ENCODE measurements at places on chromosomes 12 and 14.

DNA sequence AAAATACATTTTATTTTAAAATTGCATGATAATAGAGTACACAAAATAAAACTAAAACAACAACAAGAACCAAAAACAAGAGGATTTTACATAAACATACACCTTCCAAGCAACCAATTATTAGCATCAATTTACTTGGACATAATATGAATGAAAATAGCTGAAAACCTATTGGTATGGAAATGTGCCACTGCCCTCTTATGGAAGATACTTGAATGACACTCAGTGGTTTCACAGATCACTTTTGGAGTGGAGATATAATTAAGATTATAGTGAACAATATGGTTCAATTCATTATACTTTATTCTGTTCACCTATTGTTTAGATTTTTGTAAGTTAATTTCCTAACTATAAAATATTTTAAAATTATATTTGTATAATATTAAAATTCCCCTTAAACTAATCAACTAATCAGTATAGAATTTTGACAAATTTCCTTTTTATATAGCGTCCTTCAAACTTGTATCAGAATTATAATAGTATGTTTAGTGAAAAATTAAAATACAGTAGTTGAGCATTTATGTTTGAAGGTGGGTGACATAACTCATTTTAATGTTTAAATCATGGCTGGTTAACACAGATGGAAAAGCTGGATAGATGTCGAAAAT is 70.1 kb downstream of the SLC6A15 start:
- DNase-seq: no peak

GRCh38 chr12:87163122-87163521 is 866.1 kb downstream of the C12orf50 start:
- DNase-seq: no peak

- no peak for DNase-seq
Observed at GRCh38 chr12:132954471-132955048, 1.5 kb downstream of the ZNF605 start.

GRCh38 chr12:82132390-82132789 is 225.8 kb downstream of the CCDC59 start:
- DNase-seq: no peak

DNA sequence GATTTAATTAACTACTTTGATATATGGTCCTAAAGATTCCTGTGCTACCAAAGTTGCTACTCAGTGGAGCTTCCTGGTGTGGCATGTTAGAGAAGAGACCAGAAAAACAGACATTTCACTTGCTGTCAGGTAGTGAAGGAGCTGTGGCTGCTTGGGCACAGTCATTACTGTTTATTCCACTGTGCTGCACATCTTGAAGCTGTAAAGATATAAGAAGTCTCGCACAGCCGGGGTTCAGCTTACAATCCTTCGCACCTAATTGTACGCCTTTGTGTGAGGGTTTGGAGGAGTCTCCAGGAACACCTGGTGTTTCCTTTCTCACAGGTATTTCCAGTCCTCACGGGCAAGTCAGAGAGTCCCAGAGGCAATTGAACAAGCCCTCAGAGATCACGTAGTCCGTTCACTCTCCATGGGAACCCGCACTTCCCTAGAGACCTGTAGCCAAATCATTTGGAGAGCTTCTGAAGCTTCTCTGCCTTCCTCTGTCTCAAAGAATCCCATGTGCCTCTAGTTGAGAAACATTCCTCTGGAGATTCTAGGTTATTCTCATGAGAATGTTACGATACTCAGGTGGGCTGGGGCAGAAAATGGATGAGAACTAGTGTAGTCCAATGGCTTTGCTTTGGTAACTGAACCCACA is 4.1 kb downstream of the EVL start:
- no peak for DNase-seq

- DNase-seq: no peak
Observed at GRCh38 chr12:40446385-40446784, 221.6 kb downstream of the LRRK2 start.

GRCh38 chr12:24902511-24903328 is 46.2 kb downstream of the BCAT1 start:
- no peak for DNase-seq

- no peak for DNase-seq
Observed at GRCh38 chr12:111141205-111141604, 220.8 kb upstream of the MYL2 start.

GRCh38 chr14:49516286-49516685 is 69.9 kb downstream of the RPS29 start:
- no peak for DNase-seq

DNA sequence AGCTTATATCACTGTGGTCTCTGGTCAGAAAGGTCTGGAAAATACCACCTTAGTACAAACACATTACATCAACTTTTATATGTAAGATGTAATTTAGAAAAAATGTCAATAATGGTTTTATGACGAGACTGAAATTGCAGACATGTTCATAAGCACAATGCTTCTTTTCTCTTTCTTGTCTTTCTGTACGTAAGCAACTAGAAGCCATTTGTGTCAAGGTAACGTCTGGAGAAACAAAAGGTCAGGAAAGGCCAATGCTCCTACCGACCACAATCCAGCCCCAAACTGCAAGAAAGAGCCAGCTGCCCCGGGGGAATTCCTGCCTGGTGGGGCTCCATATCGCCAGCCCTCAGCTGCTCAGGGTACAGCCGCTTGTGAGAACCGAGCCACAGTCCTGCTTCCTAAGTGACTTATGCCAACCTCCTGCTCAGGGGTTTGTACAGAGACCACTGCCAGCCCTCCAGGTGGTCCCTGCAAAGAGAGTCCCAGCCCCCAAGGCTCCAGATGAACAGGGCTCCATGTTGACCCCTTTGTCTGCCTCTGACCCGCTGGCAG is 6.3 kb downstream of the ZNF839 start:
- DNase-seq: no peak

GRCh38 chr14:25868521-25869314 is 729.1 kb downstream of the NOVA1 start:
- DNase-seq: no peak

GRCh38 chr12:12791756-12792369 is 6.4 kb downstream of the APOLD1 start:
- no peak for DNase-seq

GRCh38 chr12:111728795-111729194 is 37.9 kb upstream of the ALDH2 start:
- no peak for DNase-seq

DNA sequence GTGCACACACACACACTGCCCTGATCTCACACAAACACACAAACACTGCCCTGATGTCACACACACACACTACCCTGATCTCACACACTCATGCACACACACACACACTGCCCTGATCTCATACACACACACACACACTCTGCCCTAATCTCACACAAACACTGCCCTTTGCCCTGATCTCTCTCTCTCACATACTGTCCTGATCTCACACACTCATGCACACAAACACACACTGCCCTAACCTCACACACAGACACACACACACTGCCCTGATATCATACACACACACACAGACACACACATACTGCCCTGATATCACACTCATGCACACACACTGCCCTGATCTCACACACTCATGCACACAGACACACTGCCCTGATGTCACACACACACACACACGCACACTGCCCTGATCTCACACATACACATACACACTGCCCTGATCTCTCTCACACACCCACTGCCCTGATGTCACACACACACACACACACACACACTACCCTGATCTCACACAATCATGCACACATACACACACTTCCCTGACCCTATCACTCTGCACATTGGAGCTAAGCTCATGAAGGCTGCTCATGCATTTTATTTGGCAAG is 97.6 kb upstream of the DIO3 start:
- no peak for DNase-seq

DNA sequence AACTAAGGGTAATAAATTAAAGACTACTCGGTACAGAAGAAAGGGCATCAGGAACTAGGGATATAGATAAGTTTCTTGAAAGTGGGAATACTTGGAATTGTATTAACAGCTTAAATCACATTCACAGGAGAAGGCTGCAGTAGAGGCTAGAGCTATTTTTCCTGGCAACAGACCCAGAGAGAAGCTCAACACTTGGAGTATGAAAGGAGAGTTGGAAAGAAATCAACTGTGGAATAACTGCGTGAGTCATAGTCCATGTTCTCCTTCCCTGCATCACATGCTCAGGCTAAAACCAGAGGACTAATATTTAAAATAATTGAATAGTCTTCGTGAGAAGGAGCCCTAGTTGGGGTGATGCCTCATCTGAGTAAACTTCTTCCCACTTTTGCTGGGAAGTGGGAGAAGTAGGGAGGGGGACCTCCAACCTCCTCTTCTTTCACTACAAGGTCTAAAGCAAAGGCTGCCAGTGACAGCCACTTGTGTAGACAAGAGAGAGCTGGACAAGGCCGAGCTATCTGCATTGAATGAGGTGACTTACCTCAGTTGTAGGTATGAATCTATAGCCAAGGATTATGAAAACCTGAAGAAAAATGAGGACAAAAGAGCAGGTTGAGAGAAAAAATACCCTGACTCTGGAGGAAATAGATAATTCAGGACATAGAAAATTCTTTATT is 32.7 kb downstream of the DYRK2 start:
- no peak for DNase-seq

DNA sequence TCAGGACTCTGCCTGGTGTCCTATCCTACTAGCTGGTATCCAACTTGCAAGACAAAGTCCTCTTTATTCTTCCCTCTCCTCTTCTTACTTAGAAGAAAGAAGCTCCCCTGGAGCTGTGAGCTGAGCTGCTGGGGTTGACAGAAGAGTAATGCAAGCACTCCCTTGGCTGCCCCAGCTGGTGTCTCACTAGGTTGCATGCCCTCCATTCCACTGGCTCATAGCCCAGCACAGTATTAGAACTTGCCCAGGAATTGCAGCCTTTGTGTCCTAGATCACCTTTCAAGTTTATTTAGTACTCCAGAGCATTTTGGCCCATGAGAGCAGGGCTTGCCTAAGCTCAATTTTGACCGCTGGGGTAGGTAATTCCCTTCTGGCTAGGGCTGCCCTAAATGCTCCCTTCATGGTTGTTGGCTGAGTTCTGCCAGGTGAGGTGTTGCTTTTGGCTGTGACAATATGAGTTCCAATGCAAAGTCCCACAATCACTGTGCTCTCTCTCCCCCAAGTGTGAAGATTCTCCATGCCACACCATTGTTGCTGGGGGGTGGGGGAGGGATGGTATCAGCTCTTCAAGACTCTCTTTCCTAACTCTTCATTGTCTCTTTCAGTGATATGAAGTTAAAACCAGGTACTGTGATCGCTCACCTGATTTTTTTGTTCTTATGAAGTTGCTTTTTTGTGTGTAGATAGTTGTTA is 317.4 kb upstream of the DDHD1 start:
- no peak for DNase-seq

DNA sequence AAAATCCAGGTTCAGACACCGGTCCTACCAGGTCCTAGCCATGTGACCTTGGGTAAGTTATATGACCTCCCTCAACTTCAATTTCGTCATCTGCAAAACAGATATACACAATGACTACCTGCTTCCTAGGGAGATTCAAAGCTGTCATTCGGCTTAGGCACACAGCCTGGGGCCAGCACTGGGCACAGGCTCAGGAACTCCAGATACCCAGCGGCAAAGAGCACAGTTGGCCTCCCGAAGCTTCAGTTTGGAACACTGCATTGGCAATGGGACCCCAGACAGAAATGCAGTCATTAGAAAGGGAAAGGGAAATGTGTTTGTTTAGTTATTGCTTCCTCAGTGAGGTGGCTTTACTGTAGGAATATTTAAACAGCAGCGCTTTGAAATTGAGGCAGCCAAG is 11.4 kb downstream of the PLEKHG6 start:
- no peak for DNase-seq

GRCh38 chr14:70957710-70958109 is 50.5 kb downstream of the PCNX1 start:
- no peak for DNase-seq

GRCh38 chr12:8127138-8127537 is 3.7 kb downstream of the CLEC4A start:
- DNase-seq: no peak

DNA sequence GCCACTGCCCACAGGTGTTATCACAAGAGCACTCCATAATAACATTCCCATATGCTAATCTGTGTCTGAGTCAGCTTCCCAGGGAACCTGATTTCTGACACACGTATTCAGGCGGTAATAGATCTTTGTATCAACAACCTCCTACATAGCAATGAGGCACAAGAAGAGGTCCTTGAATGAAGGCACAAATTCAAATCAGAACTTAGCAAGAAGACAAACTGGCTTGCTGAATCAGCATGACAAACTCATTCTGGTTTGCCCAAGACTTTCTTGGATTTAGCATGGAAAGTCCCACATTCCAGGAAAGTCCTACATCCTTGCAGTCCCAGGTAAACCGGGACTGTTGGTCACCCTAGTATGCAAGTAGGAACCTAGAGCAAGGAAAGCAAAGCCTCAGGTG is 33.9 kb upstream of the RNU6-7 start:
- no peak for DNase-seq

DNA sequence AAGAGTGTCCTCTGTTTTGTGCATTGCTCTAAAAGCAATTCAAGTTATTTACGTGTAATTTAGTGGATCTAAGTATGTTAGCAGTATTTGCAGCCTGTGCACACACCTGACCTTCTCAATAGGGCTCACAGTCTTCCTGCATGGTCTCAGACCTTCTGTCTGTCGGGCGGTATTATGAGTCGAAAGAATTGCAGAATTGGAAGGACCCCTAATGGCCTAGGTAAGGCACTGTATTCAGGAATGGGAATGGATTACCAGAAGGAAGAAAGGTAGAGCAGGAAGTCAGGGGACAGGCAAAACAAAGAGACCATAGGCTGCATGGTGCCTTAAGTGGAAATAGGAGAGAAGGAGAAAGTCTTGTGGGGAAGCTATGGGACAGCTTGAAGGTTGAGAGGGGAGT is 341.6 kb downstream of the VRK1 start:
- DNase-seq: no peak
